Sciatic nerve (tissue), 2 donors: ENCODE measurements at places on chromosomes 16 and 17.

DNA sequence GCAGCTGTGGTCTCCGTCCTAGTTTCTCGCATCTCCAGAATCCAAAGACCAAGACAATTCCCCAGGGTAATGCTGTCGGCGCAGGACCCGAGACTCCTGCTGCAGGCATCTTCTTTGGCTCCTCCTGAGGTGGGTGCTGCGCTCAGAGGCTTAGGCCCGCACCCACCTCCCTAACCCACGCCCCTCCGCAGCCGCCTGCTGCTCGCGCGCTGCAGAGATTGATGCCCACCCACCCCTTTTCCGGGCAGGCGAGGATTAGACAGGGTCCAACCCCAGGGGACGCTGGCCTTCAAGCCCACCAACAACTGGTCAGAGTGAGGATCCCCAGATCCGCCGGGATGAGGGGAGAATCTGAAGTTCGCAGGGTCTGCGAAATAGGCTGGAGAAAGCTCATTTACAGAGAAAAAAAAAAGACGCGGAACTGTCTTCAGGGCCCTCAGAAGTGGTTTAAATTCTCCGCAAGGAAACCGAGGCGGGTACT, 27.9 kb downstream of the SLFN11 start:
- DNase-seq, result no peak

GRCh38 chr16:3194792-3195191, 6.8 kb downstream of the OR1F1 start:
- DNase-seq, result no peak

DNA sequence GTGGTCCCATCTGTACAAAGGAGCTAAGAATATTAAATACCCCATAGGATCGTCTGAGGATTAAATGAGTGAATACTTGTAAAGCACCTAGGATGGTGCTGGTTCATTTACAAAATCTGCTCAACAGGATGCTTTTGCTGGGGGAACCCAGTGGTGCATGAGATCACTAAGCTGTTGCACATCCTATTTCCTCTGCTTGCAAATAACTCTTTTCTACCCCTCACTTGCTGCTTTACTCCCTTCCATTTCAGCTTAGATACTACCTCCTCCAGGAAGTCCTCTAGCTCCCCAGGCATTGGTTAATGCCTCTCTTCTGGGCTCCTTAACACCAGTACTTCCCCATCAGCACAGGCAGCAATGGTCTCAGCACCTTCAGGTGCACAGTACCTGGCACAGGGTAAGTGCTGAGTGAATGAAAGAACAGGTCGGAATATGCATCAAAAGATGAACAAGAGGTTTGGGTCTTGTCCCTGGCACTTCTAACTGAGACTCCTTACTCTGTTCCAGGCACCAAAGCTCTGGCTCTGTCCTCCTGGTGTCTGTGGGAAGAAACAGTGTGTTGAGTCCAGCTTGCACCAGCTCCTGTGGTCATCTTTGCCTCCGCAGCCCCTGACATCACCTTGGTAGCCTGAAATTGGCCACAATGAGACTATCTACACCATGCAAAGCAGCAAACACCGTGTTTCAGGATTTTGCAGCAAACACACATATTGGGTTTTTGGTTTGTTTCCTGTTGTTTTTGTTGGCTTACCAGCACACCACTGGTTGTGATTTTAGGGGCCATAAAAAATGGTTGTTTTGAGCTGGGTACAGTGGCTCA, 24.1 kb upstream of the IL21R start:
- no peak for DNase-seq

DNA sequence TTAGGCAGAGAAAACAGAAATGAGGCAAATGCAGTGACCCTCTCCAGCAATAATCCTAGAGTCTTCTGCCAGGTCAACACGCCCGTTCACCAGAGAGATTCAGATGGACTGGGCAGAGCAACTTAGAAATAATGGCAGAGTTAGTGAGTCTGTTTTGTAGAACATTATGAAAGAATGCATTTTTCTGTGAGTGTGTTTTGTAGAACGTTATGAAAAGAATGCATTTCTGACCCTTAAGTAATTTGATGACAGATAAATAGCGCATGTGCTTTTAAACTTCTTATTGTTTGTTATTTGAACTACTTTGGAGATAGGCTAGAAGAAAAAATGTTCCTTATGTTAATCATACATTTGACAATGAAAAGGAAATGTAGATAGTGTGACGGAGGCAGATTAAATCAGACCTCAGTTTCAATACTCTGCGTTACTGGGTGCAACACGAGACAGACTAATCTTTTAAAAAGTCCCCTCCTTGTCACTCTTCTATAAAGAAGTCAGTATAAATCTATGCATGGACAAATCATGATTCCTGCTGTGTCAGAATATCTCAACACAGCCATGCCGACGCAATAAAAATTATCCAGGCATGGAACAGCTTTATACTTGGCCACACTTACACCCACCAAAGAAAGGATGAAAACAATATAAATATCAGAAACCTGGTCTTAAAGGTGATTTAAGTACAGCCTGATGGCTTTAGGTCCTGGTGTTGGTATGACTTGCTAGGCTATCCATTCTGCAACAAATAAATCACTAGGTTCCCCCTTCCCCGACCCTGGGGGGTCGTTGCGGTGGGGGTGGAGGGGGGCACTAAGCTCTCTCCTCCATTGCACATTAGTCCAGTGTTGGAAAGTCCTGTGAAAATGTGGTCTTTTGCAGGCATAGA, 47.8 kb downstream of the MARCHF10 start:
- no peak for DNase-seq

- DNase-seq, result no peak
Observed at GRCh38 chr17:36498560-36499300, 12.2 kb downstream of the ZNHIT3 start.

GRCh38 chr17:65794572-65794971, 233.1 kb upstream of the AXIN2 start:
- no peak for DNase-seq

DNA sequence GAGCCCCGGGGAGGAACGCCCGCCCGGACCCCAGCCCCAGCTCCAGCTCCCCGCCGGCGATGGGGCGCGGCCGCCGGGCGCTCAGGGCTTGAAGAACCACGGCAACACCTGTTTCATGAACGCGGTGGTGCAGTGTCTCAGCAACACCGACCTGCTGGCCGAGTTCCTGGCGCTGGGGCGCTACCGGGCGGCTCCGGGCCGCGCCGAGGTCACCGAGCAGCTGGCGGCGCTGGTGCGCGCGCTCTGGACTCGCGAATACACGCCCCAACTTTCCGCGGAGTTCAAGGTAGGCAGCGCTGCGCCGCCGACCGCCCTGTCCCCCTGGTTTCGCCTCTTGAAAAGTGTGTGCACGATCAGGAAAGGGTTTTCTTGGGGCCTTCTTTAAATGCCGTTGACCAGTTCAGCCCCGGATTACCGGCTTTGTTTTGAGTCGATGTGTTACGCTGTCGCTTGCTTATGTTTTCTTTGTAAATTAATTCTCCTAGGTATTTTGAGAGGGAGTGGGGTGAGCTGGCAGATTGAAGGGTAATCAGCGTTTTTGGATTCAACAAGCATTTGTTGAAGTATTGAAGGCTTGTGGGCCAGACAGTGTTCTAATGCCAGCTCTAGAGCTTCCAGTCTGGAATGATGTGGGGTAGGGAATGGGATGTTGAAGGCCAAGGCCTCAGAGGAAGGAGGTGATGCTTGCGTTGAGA, 681 bp downstream of the USP43 start:
- no peak for DNase-seq
